ENCODE measurements at places on chromosomes 2 and 18.
A peak's percentile ranks its signal among the peaks of the same experiment; 100 is the strongest.

- DNase-seq, result no peak
Measured at GRCh38 chr2:67268797-67269196, 128.3 kb upstream of the ETAA1 start.

- DNase-seq, result no peak
Measured at GRCh38 chr2:232261776-232262175, 116.8 kb upstream of the ALPP start.

- DNase-seq, result no peak
Measured at GRCh38 chr18:47737956-47738355, 192.5 kb downstream of the SMAD2 start.

DNA sequence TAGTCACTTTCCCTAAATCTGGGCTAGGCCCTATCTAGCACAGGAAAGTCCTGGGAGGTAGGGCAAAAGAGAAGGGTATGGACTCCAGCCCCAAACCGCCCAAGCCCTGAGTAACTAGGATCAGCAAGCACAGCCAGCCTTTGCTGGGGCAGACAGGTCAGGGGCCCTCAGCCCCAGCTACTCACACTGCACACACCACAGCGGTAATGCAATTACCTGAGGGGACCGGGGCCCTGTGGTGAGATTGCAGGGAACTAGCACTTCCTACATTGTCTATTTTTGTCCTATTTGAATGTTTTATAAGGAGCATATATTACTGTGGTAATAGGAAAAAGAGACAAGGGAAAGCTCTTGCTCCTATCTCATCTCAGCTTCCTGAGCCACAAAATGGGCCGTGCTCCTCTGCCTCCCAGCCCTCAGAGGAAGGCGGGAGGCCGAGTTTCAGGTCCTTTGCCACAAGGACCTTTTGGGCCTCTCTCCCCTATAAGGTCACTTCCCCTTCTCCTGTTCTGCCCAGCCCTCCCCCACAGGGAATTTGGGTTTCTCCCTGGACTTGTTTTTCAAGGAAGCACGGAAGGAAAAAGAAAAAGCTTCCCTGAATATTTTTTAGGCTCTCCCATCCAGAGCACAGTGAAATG, 20.5 kb downstream of the RAB11FIP5 start:
- DNase-seq, result no peak

DNA sequence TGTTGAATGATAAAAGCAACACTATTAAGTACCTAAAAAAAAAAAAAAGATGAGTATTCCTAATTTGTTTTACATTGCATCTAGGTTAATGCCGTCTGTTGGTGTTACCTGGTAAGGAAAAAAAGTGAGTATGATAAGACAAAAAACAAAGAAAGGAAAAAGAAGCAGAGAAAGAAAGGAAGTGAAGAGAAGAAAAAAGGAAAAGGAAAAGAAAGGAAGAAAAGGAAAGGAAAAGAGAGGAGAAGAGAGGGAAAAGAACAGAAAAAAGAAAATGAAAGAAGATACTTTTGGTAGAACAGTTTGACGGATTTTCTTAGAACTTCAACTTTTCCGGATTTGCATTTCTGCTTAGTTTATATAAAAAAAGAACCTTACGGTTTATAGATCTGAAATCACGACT, 387.9 kb downstream of the METTL4 start:
- no peak for DNase-seq

- no peak for DNase-seq
Measured at GRCh38 chr2:240786355-240786841, 33.6 kb downstream of the KIF1A start.

- peak; percentile 46 for DNase-seq
Measured at GRCh38 chr18:32530947-32531651, 60.4 kb upstream of the GAREM1 start.

GRCh38 chr2:1051075-1051474, 100.4 kb downstream of the SNTG2 start:
- DNase-seq, result no peak

DNA sequence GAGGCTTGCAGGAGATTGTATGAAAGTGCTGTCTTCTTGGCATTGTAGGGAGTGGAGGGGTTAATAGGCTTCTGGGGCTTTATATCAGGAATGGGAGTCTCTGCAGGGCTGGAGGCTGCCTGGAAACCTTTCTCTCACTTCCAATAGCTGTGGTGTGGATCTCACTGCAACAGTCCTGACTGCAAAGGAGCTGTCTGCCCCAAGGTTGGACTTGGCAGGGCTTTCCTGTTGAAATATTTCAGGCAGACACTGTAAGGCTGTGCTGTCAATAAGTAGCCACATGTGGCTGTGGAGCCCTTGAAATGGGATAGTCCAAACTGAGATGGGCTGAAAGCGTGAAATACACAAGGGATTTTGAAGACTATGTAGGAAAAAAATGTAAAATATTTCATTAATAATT, 399.1 kb upstream of the SPRED2 start:
- no peak for DNase-seq

DNA sequence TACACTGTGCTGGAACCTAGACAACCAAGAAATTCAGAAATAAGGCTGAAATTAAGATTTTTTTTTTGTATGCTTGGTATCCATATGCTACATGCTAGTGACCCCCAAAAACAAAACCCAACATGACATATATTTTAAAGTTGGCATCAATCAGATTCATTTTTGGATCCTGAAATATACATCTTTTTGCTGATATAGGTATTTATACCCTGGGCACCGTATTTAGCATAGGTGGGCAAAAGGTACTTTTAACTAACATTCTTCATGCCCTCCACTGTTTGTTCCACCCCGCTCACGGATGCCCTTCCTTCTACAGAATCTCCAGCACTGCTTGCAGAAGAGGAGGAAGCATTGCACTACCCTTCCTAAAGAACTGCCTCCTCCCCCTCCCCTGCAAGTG, 52.6 kb downstream of the SPOPL start:
- no peak for DNase-seq

- DNase-seq, result no peak
Measured at GRCh38 chr2:164954954-164955701, at the start of gene SLC38A11. TSS of gene SLC38A11 (minus strand) at chr2:164955525. CDS start at chr2:164955247, 278 bp downstream.

GRCh38 chr2:47404356-47404755, 1.4 kb downstream of the MSH2 start:
- DNase-seq, result no peak

- no peak for DNase-seq
Measured at GRCh38 chr2:38260469-38260868, 116.6 kb downstream of the ATL2 start.

GRCh38 chr18:39162013-39162827, 1596.6 kb upstream of the CELF4 start:
- DNase-seq, result no peak

DNA sequence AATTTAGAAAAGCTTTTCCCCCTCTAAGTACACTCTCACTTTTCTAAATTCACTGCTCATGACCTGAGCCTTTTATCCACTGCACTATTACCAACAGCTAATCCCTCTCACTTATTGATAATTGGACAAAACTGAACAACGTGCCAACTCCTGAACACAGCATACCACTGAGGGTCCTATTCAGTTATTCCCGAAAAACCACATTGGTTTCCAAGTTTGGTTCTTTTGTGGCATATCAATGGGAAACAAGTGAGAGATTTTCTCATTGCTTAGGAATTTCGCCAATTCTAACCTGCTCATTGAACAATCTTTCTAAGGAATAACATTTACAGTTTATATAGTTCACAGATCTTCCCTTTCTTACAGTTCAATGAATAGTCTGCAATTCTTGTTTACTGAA, 977.4 kb downstream of the TMEM182 start:
- no peak for DNase-seq

- no peak for DNase-seq
Measured at GRCh38 chr2:120865656-120866055, 130.0 kb downstream of the GLI2 start.

GRCh38 chr18:70920840-70921374, 632.1 kb downstream of the SOCS6 start:
- DNase-seq, result no peak

DNA sequence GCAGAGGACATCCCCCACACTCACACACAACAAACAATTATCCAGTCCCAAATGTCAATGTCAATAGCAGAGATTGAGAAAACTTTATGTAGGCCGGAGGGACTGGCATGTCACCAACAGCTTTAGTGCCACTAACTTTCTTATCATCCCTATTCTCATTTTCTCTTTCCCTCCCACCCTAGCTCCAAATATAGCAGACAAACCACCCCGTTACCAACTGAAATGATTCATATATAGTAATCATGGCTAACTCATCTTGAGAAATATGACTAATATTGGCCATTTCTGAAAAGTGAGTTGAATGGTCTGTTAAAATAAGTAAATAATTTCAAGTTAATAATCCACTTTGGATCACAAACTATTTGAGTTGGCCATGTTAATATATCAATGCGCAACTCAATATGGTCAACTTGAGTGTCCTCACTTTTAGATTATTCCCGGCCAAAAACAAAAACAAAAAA, 242.1 kb upstream of the RND3 start:
- DNase-seq, result no peak

DNA sequence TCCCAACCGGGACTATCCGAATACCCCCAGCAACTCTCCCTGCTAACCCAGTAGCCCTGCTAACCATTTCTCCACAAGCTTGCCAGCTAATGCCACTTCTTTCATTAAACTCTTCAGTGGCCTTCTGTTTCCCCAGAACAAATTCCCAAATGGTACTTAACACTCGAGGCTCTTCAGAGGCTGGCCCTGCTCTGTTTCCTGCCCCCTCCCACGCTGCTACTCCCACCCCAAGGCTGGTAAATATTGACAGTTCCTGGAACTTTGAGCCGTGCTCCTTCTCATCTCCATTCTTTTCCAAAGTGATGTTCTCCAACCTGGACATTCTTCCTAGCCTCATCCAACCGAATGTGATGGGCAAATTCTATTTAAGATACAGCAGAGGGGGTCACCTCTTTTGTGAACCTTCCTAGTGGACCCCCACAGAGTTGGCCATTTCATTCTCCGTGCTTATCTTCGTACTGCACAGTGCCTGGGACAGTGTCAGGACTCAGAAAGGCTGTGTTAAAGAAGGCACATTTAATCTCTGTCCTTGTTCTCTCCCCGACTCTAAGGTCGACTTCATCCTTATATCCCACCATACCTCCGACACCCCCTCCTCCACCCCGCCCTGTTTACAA, 3.2 kb upstream of the KIDINS220 start:
- DNase-seq, result no peak

DNA sequence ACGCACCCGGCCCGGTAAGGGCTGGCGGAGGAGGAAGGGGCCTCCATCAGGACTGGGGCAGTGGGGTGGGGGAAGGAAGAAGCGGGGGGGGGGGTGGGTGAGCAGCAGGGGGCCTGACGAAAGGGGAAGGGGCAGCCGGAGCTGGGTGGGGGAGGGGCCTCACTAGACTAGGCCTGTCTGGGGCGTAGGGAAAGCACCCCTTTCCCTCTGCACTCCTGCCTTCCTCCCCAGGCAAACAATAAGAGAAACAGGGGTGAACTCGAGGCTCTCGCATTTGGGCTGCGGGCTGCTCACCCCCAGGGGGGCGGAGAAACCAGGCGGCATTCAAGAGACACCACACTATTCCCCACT, 82.7 kb upstream of the POMC start:
- DNase-seq, result no peak

GRCh38 chr2:218017211-218018053, 14.6 kb upstream of the TNS1 start:
- DNase-seq, result no peak

DNA sequence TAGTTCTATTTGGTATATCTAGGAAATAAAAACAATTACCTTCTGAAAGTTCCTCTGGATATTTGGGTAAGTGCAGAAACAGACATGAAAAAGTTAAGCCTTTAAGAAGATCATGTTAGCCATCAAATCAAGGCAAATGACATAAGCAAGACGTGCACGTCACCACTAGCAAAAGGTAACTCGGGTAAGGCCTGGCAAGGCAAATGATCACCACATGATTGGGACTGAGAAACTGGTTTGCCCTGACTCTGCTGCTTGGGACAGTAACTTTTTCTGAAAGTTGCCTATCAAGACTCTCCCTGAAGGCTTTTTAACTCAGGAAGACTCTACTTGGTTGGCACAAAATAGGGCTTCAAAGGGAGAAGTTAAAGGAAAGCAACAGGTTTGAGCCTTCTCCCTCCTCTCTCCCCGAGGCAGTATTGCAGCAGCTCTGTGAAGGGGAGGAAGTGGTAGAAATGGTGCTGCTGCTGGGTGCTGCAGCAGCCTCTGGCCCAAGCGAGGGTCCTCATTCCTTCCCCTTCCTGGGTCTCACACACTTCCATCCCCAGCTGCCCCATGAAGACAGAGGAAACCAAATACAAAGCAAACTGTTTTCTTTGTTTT, 17.1 kb upstream of the TMEM237 start:
- no peak for DNase-seq

- DNase-seq, result no peak
Measured at GRCh38 chr18:51545446-51545845, 348.0 kb upstream of the MEX3C start.

GRCh38 chr2:196434217-196434616, 205.3 kb upstream of the CCDC150 start:
- DNase-seq, result no peak

DNA sequence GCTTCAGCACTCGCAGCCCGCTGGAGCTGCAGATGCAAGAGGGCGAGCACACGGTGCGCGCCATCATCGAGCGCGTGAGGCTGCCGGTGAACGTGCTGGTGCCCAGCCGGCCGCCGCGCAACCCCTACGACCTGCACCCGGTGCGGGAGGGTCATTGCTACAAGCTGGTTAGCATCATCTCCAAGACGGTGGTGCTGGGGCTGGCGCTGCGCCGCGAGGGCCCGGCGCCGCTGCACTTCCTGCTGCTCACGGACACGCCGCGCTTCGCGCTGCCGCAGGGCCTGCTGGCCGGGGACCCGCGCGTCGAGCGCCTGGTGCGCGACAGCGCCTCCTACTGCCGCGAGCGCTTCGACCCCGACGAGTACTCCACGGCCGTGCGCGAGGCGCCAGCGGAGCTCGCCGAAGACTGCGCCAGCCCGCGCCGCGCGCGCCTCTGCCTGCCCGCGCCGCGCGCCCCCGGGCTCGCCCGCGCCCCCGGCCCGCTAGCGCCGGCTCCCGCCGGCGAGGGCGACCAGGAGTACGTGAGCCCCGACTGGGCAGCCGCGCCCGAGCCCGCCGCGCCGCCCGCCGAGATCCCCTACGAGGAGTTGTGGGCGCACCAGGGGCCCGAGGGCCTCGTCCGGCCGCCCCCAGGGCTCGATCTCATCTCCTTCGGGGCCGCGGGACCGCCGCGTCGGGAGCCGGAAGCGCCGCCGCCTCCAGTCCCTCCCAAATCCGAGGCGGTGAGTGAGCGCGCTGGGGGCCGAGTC, 11.8 kb downstream of the GAREM2 start:
- peak; percentile 73 for DNase-seq

DNA sequence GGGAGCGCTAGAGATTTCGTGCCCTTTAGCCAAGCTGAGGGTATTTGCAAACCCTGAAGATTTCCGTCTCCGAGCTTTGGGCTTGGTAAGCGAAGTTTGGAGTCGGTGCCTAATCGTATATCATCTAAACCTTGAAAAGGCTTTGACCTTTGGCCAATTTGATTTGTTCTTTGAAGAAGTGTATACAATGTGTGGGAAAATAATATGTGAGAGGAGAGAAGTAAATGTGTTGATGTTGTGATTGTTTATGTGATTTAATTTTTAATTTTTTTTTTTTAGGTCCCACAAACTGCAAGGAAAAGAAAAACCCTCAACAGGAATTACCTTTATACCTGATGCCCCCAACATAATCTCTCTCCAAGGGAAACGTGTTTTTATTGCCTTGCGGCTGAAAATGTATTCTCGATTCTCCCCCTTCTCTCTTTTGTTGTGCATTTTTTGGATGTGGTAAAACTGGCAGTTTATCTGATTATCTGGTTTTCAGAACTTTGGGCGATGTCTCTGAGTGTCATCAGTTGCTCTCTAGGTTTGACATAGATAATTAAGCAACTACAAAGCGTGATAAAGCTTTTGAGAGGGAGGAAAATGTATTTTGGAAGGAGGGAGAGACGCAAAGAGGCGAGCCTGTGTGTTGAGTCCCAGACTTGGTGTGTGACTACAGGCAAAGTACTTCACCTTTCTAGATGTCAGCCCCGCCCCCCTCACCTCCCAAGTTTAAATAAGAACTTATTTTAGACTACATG, 912 bp upstream of the FBXO11 start:
- DNase-seq, result no peak

Measured in NCI-H774 (cell line).